ENCODE measurements at places on chromosomes 7 and 10. TPM values are rescaled to one million over a fixed set of nuclear protein-coding genes. Genes with fewer than 3 reads are reported as not detected.

CRHR2 gene
- total RNA-seq = not detected

HMX3 gene
- not detected for total RNA-seq

GRID2IP gene
- 0.21 TPM for total RNA-seq

DGKI gene
- total RNA-seq = not detected

C7orf33 gene
- not detected for total RNA-seq

SNCG gene
- total RNA-seq = not detected

LOXL4 gene
- not detected for total RNA-seq

MLXIPL gene
- not detected for total RNA-seq

Data from activated CD8-positive, alpha-beta T cell treated with anti-CD3 and anti-CD28 coated beads, Interleukin-2, amount 10 ng/mL, durations not matched to agents 7 days and 5 days (primary cell).